ENCODE measurements at places on chromosomes 4 and X.

- no peak for DNase-seq
Observed at GRCh38 chr4:185865901-185866328, 53.9 kb upstream of the SORBS2 start.

DNA sequence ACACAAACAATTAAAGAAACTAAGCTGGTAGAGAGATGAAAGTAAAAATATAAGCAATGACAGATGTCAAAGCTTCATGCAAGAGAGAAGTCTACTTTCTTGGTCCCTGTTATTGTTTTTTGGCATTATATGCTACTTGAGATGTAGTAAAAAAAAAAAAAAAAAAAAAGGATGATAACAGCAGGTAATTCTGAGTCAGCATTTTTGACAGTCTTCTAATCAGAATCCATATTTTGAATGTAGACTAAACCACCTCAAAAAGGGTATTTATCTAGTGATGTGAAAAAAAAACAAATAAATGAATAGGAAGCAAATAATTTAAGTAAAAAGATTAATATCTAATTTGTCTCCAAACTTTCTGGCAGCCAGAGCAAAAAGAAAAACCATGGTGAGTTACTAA is 422.2 kb upstream of the CPEB2 start:
- no peak for DNase-seq

DNA sequence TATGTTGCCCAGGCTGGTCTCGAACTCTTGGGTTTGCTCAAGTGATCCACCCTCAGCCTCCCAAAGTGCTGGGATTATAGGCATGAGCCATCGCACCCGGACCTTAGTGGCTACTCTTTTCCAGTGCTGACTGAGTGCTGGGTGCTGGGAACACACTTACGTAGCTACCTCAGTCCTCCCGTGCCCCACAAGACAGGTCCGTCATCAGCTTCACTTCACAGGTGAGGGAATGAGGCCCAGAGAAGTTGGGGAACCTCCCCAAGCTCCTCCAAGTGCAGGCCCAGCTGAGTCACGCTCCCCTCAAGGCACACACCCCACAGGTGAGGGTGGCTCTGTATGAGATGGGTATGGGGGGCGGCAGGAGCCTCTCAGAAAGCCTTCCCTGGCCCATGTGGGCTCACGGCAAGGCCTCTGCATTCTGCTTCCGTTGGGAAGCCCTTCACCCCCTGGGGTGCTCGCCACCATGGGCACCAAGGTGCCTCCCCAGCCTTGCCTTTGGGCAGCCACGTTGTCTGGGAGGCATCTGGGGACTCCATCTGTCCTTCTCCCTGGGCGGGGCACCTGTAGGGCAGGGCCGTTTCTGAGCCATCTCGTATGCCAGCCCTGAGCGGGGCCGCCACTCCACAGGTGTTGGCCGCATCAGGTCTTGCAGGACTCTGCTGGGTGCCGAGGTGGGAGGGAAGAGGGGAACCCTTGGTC is 28.4 kb downstream of the NSG1 start:
- DNase-seq, result no peak

- DNase-seq, result no peak
Observed at GRCh38 chr4:82885410-82885809, 5.5 kb downstream of the SEC31A start.

- no peak for DNase-seq
Observed at GRCh38 chr4:138865765-138866164, 149.8 kb upstream of the NOCT start.

- no peak for DNase-seq
Observed at GRCh38 chr4:24662056-24662455, 77.7 kb upstream of the DHX15 start.

DNA sequence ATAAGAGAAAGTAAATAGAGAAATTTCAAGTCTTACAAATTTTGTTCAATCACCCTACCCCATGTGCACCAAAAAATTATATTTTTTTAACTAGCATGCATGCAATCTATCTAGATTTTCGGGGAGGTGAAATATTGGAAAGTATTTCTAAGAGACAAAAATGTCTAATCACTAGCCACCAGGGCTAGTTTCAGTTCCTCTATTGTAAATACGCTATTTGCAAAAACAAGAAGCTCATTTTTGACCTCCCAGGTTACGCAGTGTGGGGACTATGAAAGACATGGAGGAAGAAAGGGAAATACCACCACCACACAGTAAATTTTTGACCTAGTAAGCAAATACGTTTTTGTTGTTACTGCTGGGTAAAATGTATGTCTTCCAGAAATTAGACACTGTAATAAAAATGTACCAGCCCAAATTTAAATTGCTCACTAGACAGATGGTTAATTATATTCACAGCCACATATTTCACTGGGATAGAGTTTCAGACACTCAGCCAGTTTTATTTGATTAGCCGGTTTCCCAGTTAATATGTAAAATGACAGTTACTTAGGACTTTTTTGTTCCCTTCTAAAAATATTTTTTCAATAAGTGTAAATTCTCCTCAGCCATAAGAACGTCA is 2.2 kb downstream of the NEXMIF start:
- DNase-seq, result no peak

DNA sequence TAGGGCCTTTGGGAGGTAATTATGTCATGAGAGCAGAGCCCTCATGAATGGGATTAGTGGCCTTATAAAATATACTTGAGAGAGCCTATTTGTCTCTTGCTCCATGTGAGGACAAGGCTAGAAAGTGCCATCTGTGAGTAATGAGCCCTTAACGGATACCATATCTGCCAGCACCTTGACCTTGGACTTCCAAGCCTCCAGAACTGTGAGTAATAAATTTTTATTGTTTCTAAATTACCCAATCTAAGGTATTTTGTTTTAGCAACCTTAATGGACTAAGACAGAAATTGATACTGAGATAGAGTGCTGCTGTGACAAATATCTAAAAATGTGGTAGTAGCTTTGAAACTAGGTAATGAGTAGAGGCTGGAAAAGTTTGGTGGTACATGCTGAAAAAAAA is 285.0 kb upstream of the DIPK2B start:
- no peak for DNase-seq

DNA sequence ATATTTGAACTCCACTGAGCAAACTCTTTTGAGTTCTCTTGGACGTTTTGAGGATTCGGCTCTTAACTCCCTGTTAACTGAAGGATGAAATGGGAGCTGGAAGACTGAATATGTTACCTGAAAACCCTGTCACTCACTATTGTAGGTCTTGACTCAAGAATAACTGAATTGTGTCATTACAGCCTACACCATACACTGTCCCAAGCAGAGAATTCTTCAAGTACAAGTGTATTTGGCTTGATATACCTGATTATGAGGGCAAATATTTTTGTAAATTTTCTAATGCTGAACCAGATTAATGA is 276.1 kb downstream of the CFAP299 start:
- no peak for DNase-seq

DNA sequence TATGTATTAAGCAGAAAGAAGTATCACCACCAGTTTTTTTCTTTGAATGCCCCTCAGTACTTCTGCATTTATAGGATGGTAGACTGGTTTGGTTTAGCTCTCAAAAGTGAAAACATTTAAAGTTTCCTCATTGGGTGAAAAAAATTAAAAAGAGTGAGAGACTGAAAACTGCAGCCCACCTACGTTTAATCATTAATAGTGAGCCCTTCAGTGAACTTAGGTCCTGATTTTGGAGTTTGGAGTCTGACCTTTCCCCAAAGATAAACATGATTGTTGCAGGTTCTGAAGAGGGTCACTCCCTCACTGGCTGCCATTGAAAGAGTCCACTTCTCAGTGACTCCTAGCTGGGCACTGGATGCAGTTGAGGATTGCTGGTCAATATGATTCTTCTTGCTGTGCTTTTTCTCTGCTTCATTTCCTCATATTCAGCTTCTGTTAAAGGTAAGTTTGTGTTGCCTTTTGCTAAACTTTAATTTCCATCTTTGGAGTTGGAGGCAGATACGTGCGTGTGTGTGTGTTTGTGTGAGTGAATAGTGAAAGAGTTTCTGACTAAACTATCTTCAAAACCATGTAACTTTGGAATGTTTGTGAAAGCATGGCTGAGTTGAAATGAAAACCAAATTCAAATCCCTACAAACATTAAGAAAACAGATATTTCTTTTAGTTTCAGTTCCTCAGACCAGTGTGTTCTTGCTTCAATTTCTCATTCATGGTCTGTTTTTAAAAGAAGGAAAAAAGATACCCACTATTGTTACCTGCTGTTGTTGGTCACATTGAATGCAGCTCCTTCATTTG is at the start of gene MTTP:
MTTP (plus strand) TSS at position 295 of the 795 bp plus-strand sequence; CDS start at position 381, 86 bp downstream.
- no peak for DNase-seq

- no peak for DNase-seq
Observed at GRCh38 chr4:185800266-185800945, 11.6 kb downstream of the SORBS2 start.

DNA sequence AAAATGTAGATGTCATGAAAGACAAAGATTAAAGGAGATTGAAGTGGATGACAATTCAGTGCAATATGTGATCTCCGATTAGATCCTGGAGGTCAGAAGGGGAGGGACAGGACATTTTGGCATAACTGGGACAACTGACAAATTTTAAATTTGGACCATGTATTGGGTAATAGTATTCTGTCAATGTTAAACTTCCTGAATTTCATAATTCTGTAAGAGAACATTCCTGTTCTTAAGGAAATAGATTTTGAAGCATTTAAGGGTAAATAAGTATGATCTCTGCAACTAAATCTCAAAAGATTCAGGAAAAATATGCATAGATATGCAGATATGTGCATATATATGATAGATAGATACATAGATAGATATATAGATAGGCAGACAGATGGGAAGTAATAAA is 11.0 kb downstream of the ODAPH start:
- no peak for DNase-seq

DNA sequence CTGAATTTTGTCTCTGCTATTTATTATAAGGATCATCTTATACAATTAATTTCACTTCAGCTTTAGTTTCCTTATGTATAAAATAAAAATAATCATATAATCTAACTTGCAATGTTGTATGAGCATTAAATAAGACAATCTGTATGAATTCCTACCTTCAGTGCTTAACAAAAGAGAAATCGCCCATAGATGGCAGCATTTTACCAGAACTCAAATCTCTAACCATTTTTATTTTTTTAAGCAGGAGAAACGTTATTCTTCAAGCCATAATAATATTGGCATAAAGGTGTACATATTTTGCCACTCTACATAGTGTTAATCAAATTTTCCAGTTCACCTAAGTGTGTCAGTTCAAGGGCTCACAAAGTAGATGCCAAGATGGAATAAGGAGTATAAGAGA is 78.8 kb downstream of the TMEM47 start:
- DNase-seq, result no peak

GRCh38 chr4:111512081-111512783 is 633.0 kb upstream of the FAM241A start:
- no peak for DNase-seq

Measured in stimulated activated CD8-positive, alpha-beta memory T cell treated with anti-CD3 and anti-CD28 coated beads, Interleukin-12 subunit alpha, Interleukin-12 subunit beta, amount 100 ng/mL, for 4 hours (primary cell).